H1 (cell line): ENCODE measurements at places on chromosomes 1 and 21.

DNA sequence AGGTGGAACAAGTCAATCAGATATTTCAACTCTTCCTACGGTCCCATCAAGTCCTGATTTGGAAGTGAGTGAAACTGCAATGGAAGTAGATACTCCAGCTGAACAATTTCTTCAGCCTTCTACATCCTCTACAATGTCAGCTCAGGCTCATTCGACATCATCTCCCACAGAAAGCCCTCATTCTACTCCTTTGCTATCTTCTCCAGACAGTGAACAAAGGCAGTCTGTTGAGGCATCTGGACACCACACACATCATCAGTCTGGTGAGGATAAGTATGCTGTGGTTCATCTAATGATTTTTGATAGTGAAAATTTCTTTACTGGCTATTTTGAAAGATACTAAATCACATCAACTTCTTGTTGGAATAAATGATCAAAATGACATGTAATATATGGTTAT is 67.7 kb upstream of the MPC2 start:
- no peak for DNase-seq

- DNase-seq = peak; percentile 95
These were observed 2.7 kb upstream of the ANXA9 start for GRCh38 chr1:150979092-150980056.

DNA sequence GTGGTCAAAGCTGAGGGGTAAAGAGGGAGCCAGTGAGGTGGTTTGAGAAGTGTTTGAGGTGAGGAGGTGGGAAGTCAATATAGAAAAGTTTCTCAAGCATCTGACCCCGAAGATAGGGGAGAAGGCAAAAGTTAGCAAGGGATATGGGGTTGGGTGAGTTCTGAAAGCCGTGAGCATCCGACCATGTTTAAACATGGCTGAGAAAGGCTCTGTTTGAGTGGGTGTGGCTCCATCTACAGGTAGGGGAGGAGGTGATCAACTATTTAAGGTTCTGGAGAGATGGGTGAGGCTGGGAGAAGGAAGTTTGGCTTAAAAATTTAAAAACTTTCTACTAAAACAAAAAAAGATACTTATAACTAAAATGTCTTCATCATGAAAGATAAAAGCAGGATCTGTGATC is 273.8 kb downstream of the KCNJ6 start:
- no peak for DNase-seq

DNA sequence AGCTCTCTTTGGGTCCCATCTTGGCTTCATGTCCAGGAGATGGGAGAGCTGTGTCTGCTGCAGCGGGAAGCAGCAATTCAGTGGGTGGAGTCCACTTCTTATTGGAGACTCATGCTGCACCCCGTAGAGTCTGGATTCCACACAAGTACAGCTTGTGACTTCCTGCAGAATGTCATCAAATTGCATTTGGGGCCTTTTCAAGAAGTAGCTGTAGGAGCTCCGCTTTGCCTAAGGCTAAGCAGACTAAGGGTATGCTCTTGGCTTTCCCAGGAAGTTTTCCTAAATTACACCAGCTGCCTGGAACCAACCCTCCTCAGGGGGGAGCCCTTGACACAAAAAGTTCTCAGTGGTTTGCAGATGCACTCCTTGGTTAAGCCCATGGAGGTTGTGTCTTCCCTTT is 5.7 kb upstream of the MOB3C start:
- DNase-seq = peak; percentile 70

DNA sequence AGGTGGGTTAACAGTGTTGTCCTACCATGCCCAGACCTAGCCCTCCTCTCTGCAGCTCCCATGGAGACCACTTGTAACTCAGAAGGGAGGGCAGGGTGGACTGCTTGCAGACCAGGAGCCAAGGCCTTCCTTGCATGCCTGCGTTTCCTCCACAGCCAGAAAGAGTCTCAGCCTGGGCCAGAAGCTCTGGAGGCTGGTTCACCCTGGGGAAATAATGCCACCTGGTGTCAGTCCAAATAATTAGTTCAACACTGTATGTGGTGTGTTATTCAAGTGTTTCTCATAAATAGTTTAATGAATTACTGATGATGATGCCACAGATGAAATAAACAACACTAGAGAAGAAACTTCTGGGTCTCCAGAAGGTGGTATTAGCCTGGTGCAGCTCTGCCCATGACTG is 16.9 kb upstream of the VANGL1 start:
- no peak for DNase-seq

DNA sequence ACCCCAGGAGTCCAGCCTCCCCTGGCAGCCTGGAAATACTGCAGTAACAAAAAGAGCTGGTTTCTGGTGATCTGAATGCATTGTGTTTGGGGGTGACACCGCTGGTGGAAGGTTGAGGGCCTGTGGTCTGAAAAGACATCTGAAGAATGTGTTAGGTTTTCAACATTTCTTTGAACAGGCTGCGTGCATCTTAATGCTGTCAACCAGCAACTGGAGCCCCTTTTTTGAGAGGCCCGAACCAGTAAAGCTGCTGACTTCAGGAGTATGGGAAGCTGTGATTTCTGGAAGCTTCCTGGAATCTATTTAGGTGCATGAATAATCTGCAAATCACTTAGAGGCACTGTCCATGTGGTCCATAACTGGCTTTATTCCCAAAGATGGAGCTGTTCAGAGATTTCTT is 17.0 kb downstream of the ATP5PO start:
- no peak for DNase-seq

DNA sequence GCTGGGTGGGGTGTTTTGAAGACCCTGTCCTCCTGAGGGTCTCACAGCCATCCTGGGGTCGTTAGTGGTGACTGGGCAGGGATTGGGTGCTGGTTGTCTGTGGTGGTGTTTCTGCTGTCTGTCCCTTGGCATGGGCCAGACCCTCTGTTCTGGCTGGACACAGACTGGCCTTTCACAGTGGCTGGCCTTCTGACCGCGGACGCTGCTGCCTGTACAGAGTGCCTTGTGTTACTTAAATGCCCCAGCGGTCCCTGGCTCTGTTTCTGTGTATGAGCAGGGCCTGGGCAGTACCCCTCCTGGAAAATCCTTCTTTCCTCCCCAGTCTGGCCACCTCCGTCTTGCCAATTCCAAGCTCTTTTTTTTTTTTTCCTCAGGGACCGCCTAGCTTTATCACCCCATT is 50.9 kb downstream of the SH3BGR start:
- no peak for DNase-seq

GRCh38 chr1:93690921-93691789 is 9.5 kb upstream of the BCAR3 start:
- no peak for DNase-seq

DNA sequence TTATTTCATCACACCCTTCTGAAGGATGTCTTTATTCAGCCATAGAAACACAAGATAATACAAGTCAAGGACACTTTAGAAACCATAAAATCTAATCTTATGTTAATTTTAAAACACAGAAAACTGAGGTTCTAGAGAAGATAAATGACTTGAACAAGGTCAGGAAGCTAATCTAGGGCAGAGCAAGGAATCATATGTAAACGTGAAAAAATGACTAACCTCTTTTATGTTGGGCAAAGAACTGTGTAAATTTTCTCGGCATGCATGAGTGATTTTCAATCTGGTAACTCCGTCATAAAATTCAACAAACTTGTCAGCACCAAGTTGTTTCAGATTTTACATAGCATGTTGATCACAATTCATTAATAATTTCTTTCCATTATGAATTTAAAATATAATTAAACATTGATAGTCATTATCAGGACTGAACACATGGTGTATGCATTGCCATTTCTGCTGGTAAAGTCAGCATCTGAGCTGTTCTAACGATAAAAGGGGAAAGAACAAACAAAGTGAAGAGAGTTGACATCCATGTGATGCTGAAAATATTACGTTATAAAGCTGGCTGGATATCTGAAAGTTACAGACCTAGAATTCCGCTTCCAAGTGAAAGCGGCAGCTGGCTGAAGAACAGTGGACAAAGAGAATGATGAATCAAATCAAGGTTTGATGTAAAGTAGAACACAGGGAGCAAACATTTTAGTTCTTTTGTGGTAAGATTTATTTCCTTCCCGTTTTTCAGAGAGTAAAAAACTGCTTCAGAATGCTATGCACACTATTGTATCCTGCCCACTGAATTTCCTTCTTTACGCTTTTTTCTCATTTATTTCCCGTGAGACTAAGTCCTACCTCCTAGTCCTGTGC is 1037.4 kb upstream of the TMPRSS15 start:
- DNase-seq = no peak

- DNase-seq = no peak
These were observed 28.7 kb downstream of the KCNA3 start for GRCh38 chr1:110645821-110646735.

GRCh38 chr1:204978782-204979181 is 64.2 kb upstream of the CNTN2 start:
- no peak for DNase-seq

- DNase-seq = no peak
These were observed 1.6 kb upstream of the DYRK3 start for GRCh38 chr1:206633708-206634121.

- DNase-seq = no peak
These were observed 274.4 kb downstream of the PCP4 start for GRCh38 chr21:40141621-40142020.

GRCh38 chr1:224482619-224483018 is 48.0 kb upstream of the WDR26 start:
- DNase-seq = no peak

- no peak for DNase-seq
These were observed 543.0 kb upstream of the DAB1 start for GRCh38 chr1:57966751-57967406.

GRCh38 chr1:173149887-173150286 is 57.2 kb downstream of the TNFSF4 start:
- DNase-seq = no peak

GRCh38 chr1:99439433-99440075 is 175.3 kb downstream of the PLPPR4 start:
- DNase-seq = no peak

GRCh38 chr1:211928993-211929637 is 98.6 kb upstream of the LPGAT1 start:
- DNase-seq = no peak

DNA sequence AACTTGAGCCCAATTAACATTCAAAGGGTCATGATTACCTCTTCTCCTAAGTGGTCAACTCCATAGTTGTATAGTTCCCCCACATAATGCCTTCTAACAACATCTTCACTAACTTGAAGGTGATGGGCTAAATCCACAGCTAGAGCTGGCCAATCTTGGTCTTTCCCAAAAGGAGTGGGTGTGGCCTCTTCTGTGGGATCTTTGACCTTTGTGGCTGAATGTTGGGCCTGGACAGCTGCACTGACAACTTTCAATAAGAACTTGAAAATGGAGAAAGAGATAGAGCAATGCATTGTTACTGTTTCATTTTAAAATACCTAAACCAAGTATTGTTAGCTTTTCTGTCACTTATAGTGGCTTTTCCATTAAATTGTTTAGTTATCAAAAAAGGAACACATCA is 59.2 kb downstream of the IARS2 start:
- DNase-seq = no peak

GRCh38 chr21:44845418-44846223 is 27.8 kb upstream of the SUMO3 start:
- peak; percentile 90 for DNase-seq

DNA sequence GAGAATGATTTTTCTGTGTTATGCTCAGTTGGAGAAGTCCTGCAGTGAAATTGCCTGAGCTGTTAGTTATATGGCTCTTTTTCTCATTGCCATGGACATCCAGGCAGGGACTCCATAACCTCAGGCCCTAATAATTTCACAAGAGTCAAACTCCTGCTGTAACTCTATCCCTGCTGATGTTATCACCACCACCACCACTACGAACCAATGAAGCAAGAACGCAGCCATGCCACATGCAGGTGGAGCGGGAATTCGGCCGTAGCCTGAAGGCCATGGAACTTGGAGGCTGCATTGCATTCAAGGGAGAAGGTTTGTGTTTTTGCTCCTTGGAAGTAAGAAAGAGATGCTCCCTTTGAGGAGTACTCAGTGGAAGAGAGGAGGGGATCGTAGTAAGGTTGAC is 16.8 kb upstream of the DLGAP3 start:
- no peak for DNase-seq

DNA sequence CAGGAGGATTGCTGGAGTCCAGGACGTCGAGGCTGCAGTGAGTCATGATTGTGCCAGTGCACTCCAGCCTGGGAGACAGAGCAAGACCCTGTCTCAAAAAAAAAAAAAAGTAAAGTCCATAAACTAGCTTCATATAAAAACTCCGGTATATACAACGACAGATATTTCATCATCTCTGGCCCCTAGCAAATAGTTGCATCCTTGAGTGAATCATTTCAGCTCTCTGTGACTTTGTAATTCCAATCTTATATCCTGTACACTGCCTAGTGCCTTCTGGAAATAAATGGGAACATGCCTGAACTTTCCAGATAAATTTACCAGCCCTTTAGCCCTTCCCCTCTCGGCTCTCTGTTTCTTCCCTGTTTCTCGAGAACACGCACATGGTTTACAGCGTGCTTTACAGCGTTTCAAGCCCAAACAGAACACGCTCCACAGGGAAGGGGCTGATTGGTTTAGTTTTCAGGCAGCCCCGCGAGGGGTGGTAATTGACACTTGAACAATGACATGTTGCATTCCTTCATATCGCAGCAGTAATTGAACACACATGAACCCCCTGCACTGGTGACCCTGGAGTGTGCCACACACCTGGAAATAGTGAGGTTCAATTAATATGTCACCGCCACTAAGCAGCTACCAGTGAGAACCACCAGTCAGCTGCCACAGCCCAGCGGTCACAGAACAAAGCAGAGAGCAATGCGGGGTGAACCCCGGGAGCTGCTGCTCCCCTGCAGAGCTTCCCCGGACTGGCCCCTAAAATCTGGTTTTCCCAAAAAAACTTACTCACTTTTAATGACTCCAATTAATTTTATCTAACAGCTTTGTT is 35.7 kb upstream of the SIM2 start:
- no peak for DNase-seq

- DNase-seq = no peak
These were observed 44.2 kb upstream of the KDM4A start for GRCh38 chr1:43605766-43606165.

GRCh38 chr1:59553371-59553770 is 256.5 kb downstream of the FGGY start:
- DNase-seq = no peak

DNA sequence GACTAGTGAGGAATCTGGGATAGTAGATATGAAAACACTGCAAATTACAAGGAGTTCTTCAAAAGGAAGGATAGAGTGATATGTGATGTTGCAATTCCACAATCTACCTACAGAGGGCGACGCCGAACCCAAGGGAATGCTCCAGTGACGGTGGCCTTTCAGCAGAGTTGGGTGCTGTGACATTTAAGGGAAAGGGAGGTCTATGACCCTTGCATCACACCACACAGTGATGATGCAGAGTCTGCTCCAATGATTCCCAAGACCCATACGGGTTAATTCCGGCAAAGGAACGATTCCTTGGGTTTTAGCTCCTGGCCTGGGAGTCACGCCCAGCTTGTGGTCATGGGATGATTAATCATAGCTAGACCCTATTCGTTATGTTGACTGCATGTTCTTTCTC is 123.0 kb upstream of the IGSF21 start:
- peak; percentile 27 for DNase-seq

- no peak for DNase-seq
These were observed 48.4 kb downstream of the CCN1 start for GRCh38 chr1:85628791-85629531.

- DNase-seq = no peak
These were observed 67.1 kb upstream of the GCLM start for GRCh38 chr1:93976291-93976690.
